Activated CD4-positive, alpha-beta T cell treated with anti-CD3 and anti-CD28 coated beads for 24 hours (primary cell): ENCODE measurements at places on chromosomes 2 and 18.

DNA sequence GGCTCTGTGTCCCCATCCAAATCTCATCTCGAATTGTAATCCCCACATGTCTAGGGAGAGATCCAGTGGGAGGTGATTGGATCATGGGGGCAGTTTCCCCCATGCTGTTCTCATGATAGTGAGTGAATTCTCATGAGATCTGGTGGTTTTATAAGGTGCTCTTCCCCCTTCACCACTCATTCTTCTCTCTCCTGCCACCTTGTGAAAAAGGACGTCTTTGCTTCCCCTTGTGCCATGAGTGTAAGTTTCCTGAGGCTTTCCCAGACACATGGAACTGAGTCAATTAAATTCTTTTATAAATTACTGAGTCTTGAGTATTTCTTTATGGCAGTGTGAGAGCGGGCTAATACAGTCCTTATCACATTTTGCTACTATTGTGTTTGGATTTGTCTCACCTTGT, 177.6 kb upstream of the SLC39A10 start:
- DNase-seq: no peak

GRCh38 chr2:134453973-134454372, 200.1 kb downstream of the MGAT5 start:
- no peak for DNase-seq

- no peak for DNase-seq
Measured at GRCh38 chr2:98483257-98483861, 38.7 kb downstream of the INPP4A start.

DNA sequence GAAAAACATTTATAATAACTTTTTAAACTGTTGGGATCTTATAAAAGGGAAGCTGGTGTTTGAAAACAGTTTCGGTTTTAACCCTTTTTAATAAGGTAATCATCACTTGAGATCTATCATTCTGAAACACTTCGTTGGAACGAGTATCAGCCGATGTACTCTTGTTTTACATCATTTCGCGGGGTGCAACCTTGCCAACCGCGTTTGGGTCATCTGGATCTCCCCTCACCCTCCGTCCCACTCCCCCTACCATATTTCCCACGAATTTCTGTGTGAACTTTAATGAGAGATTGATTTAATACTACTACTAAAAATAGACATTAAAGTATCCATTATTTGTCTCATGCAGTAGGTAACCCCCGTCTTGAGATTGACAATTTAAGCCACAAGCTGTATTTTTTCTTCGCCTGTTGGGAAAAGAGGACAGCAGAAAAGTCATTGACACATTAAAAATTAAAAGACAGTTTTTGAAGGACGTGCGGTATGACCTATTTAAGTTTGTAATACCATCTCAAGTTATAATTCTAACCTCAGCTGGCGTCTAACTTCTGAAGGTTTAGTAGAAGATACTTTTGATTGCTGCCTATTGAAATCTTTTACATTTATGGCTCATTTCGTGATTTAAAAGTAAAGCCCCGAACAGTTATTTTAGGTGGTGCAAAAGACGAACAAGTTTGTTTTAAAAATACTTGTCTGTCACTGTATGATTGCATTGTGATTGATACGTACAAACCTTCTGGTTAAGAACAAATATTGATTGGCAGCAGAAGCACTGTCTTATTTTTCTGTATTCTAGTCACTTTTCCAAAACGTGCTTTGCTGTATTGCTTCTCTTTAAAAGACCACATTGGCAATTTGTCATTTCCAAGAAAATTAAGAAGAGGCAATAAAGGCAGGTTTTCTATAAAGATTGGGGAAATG, 1.5 kb downstream of the CREB1 start:
- DNase-seq: no peak

DNA sequence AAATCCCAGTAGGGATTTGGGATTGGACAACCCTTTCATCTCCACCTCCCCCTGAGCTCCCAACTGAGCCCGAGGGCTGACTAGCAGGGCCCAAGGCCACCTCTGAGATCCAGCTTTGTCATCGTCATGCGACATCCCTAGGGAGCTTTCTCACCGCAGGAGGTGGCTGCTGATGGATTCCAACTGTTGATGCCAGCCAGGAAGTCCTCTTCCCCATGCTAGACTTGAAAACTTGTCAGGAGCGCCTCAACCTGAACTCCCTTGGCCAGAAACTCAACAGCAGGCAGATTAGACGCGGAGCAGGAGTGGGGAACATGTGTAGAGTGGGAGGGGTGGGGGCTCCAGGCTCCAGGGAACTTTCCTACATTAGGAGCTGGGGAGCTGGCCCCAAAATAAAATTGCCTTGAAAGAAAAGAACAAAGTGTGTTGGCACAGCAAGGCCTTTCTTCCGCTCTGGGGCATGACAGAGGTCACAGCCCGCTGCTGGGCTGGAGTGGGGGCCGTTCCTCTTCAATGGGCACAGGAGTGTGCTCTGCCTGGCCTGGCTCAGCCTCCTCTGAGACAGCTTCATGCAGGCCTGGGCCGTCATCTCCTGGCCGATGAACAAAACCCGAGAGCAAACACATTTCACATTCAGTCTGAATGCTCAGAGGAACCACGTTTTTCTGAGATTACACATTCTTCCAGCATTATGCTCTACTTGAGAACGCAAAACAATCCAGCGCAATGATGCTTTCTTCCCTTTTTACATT, 34.5 kb downstream of the EMILIN2 start:
- no peak for DNase-seq
